Central memory CD4-positive, alpha-beta T cell (primary cell): ENCODE measurements at places on chromosomes 5 and 9.

DNA sequence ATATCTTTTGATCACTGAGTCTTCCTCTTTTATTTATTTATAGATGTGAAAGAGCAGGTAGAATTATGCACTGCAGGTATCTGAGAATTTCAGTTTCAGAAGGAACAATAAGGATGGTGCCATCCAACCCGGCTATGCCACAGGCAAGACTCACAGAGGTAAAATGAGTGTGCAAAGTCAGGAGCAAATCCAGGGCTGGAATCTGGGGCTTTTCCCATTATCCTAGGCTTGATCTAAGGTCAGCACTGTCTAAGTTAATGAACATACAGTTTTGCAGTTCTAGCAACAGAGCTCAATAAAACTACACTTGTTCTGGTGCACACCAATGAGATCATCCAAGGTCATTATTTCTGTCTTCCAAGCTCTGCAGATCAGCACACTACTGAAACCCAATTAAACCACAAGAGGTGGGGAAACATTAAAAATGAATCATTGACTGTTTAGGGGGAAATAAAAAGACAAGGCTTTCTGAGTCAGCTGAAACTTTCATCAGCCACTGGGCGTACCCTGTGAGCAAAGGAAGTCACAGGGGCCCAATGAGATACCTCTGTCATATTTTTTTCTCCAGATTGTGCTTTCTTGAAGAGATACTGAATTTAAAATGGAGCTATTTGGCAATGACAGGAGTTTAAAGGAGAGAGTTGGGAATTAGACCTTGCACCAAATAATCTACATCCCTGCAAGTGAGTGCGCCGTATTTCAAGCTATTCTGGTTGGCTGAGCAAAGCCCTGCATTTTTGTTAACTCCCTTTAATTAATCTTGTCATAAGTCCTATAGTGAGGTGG is 662.2 kb upstream of the ZNF608 start:
- DNase-seq: no peak

- DNase-seq: no peak
Observed at GRCh38 chr9:105693435-105694189, 729 bp upstream of the TMEM38B start.

DNA sequence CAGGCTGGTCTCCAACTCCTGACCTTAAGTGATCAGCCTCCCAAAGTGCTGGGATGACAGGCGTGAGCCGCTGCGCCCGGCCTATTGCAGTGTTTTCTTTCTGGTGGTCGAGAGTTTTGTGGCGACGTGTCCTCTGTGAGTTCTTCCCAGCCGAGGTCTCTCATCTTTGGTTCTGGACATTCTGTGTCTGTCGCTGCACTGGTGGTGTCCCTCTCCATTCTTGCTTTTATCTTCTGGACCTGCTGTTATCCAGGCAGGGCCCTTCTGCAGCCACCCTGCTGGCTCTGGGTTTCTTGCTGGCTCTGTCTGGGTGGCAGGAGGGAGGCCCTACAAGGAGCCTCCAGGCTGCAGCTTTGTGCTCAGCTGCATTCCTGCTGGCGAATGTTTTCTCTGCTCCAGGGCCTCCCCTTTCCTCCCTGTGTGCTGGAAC is 49.1 kb upstream of the EXOC3 start:
- DNase-seq: no peak

- no peak for DNase-seq
Observed at GRCh38 chr5:65332591-65332990, 149.1 kb downstream of the ADAMTS6 start.

- DNase-seq: no peak
Observed at GRCh38 chr5:128353441-128354107, 184.5 kb downstream of the FBN2 start.

- DNase-seq: no peak
Observed at GRCh38 chr5:164335837-164336236, 830.4 kb downstream of the MAT2B start.

DNA sequence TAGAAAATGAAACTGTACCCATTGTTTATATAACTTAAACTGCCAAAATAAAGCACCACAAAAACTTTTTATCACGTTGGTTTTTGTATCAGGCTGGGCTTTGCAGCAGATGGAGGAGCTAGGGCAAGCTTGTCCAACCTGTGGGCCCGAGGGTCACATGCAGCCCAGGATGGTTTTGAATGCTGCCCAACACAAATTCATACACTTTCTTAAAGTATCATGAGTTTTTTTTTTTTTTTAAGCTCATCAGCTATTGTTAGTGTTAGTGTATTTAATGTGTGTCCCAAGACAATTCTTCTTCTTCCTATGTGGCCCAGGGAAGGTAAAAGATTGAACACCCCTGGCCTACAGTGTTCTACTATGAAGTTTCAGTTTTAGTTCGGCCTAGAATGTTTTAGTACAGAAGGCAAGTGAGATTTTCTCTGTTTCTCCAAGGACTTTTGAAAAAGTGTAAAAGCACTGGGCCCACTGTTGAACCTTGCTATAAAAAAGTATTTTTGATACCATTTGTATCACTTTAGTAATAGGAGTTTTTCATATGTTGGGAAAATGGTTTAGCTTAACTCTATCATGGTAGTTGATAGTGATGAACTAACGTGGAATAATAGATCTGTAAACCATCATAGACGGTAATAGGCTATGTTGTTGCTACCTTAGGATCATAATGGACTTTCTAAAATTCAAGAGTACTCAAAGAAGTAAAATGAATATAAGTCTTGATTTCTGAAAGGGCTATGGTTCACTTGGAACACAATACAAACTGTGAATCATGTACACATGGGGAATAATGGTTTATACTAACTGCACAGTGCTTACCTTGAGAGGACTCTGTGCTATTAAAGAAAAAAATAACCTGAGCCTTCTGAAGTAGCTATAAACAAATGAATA is 2.9 kb downstream of the CDKN2A start:
- no peak for DNase-seq

DNA sequence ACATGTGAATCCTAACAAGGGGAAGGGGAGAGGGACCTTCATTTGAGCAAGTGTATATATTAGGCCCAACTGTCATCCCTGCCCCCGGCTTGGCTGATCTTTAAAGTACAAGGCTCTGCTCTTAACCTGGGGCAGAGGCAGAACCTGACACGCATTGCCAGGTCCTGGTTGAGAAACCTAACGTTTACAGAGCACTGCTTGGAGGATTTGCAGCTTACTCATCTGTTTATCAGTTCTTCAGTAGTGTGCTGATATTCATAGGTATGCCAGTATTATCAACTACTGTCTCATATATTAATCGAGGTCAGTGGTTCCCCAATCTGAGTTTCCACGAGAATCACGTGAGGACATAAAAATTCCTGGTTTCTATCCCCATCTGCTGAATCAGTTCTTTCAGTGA is 50.4 kb downstream of the ACO1 start:
- DNase-seq: no peak

DNA sequence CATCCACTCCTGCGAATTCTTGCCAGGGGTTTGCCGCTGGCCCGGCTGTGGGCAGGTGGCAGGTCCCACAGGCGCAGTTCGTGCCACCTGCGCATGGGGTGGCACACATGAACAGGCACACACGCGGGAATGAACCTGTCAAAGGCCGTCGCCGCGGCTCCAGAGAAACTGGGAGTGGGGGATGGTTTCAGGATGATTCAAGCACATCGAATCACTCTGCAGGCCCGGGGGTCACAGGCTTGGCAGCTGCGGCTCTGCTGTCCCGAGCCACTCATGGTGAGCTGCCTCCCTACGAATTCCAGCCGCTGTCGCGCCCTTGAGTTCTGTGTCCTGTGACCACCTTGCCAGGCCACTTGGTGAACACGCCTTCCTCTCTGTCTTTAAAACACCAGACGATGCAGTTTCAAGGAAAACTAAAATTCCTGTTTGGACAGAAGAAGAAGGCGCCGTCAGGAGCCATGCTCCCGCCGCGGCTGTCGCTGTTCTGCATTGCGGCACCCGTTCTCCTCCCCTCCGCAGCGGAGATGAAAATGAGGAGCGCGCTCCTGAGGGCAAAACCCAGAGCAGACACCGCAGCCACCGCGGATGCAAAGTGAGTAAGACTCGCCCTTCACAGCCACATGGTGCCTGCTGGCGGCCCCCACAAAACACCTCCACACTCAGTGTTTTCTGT is 15.4 kb upstream of the EXOC3 start:
- DNase-seq: no peak

GRCh38 chr5:130693509-130693908 is 471.5 kb downstream of the HINT1 start:
- no peak for DNase-seq

- no peak for DNase-seq
Observed at GRCh38 chr5:173866243-173866857, 21.8 kb upstream of the CPEB4 start.

DNA sequence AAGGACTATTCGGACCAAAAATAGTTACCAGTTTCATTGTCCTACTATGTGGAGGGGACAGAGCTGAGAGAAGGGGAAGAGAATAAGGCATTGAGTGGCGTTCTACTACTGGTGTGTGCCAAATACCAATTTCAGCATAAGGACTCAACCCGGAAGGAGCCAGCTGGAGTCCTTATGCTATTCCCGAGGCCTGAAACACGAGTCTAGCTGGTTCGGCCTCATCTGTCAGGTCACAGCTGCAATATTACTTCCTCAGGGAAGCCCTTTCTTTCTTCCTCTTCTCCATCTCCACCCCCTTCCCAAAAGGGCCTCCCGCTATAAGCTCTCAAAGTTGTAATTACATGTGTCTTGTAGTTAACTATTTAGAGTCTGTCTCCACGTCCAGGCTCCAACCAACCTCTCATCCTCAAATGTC is 20.5 kb upstream of the FER start:
- no peak for DNase-seq

- DNase-seq: no peak
Observed at GRCh38 chr5:118558871-118559270, 429.5 kb downstream of the DTWD2 start.

DNA sequence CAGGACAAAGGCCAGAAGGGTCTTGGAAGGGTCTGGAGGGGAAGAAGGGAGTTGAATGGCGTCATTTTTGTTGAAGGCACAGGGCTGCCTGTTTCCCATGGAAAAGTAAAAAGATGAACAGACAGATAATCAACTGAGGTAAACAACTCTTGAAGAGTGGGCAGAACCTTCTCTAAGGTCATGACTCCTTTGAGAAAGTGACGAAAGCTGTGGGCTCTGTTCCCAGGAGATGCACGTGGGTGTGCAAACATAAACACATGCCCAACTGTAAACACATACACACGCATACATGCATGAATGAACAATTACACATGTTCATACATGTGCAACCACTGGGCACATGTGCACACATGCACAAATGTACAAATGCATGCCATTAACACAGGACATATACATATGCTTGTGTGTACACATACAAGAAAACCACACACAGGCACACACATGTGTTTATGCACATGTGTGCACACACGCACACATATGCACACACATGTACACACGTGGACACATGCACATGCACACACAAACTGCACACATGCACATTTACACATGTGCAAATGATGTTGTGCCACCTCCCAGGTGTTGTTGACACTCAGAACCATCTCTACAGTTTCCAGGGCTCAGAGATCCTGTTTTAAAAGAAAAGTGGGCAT is 143.3 kb downstream of the GADD45G start:
- no peak for DNase-seq

- DNase-seq: peak; percentile 90
Observed at GRCh38 chr5:177357459-177358351, at the start of gene RGS14. Gene RGS14, plus strand, starts transcription at chr5:177357924. Its CDS starts 101 bp downstream, at chr5:177358025.

- DNase-seq: no peak
Observed at GRCh38 chr5:90680921-90681563, 122.4 kb downstream of the ADGRV1 start.

GRCh38 chr5:1873243-1873959 is 9.3 kb downstream of the IRX4 start:
- DNase-seq: no peak

DNA sequence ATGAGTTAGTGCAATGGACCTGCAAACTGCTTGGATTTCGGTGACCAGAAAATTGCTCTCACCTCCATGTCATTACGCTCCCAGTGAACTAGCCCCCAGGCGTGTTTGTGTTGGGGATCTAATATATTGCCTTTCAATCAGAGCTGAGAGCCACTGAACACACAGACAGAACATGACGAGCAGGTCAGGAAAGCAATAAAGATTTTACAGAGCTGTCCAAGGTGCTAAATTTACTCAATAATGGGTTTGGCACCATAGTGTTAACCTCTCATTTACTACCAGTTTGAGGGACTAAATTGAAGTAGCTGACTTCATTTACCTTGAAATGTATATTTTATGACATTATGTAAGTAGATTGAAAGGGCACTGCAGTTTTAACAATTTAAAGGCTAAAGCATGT is 383.0 kb downstream of the EBF1 start:
- DNase-seq: no peak

DNA sequence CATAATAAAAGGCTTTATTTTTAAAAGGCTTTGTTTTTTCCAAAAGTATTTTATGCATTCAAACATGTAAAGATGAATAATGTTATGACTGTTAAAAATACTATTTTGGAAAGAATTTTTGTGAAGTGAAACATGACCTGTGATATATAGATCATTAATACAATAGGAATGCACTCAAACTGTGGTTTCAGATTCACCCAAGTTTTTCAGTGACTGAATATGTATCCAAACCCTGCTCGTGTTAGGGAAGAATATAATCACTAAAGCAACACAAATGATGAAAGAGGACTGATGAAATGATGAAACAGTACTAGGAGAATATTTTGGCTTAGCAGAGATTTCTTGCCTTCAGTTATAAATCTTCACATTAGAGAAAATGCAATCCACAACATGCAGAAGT is 278.0 kb downstream of the ADAMTS6 start:
- DNase-seq: no peak

- no peak for DNase-seq
Observed at GRCh38 chr5:34499001-34499734, 157.0 kb upstream of the RAI14 start.

- DNase-seq: no peak
Observed at GRCh38 chr9:130300739-130301138, 35.2 kb downstream of the HMCN2 start.

- no peak for DNase-seq
Observed at GRCh38 chr9:117739624-117740347, 35.6 kb downstream of the TLR4 start.

DNA sequence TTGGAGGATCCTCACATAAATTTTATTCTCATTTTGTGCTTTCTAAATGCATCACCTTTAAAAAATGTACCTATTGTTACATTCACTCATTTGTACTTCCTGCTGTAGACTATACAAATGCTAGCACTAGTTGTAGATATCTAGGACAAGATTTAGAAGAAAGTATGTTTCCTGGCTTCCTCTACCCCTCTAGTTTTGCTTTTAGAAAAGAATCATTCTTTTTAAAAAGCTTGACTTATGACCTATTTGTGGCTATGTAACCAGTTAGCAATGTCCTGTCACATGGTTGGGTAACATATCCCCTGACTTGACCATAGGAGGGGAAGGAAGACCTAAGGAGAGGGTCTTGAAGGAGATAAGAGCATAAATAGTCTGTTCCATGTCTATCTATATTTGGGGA is 13.3 kb downstream of the CAMK4 start:
- DNase-seq: no peak

DNA sequence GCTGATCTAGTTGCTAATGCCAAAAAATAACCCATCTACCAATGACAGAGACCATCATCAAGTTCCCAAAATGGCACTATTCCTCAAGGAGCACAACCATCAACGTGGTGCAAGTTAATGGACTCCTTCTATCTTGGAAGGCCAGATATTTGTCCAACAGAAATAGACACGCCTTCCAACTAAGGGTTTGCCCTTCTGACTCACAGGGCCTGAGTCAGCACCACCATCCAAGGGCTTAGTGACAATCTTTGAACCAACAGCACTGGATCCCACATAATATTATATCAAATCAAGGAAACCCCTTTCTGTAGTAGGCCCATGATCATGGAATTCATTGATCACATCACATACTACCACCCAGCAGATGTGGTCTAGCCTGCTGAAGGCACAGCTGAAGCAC is 84.3 kb downstream of the MED27 start:
- no peak for DNase-seq
